ENCODE measurements at places on chromosomes 11 and 22.

- no peak for DNase-seq
Observed at GRCh38 chr11:93902921-93903320, 52.5 kb upstream of the VSTM5 start.

GRCh38 chr11:71410363-71410966, 37.7 kb downstream of the DHCR7 start:
- no peak for DNase-seq

DNA sequence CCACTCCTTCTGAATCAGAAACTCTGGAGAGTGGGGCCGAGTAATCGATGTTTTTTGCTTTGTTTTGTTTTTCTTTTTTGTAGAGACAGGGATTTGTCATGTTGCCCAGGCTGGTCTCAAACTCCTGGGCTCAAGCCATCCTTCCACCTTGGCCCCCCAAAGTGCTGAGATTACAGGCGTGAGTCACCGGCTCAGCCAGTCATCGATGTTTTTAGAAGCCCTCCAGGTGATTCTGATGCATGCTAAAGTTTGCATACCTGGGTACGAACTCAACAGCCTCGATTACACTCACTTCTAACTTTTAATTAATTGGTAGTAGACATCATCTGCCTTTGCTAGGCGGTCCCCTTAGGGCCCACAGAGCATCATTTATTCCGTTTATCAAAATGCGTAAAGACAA, 50.3 kb downstream of the C11orf71 start:
- DNase-seq = no peak

GRCh38 chr11:79418241-79418640, 22.6 kb downstream of the TENM4 start:
- no peak for DNase-seq

GRCh38 chr22:49513358-49513851, 314.3 kb downstream of the BRD1 start:
- DNase-seq = no peak

DNA sequence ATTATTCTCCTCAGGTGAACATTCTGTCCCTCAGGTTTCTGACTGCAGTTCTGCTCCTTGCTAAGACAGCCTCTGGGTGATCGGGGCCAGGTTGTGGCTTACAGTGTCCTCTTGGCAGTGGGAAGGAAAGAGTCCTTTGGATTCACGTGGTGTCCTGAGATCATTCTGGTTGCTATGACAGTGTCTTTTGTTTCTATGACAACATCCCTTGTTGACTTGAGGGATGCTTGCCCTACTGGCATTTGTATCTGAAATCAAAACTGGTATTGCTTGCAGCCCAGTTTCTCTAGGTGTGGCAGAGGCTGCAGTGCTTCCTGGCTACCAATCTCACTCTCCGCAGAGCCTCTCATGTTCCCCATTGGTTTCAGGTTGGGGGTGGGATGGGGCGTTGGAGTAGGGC, 151.8 kb upstream of the CCDC90B start:
- no peak for DNase-seq

DNA sequence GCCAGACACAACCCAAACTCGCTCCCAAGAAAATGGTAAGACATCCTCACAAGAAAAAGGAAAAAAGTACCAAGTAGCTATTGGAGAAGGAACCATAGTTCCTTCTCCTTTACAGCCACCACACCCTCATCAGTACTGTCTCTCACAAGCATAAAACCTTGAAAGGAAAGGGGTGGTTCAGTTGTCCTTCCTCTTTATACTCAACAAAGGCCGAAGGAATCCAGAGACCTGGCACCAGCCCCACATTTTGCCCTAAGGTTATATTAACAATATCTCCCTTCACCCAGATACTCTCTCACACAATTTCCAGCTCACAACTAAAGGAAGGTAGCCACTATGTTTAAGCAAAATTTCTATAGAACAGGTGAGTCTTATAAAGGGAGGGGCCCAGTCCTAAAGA, 8.5 kb downstream of the FHIP1B start:
- no peak for DNase-seq

Data from activated CD4-positive, alpha-beta T cell treated with anti-CD3 and anti-CD28 coated beads, Interleukin-2, Interleukin-4, amounts not matched to agents 100 ng/mL and 50 ng/mL, durations not matched to agents 16 hours and 8 hours (primary cell).